ENCODE measurements at places on chromosomes 11 and 22.

GRCh38 chr11:30411383-30411782 lies 88.5 kb downstream of the ARL14EP start:
- no peak for DNase-seq

DNA sequence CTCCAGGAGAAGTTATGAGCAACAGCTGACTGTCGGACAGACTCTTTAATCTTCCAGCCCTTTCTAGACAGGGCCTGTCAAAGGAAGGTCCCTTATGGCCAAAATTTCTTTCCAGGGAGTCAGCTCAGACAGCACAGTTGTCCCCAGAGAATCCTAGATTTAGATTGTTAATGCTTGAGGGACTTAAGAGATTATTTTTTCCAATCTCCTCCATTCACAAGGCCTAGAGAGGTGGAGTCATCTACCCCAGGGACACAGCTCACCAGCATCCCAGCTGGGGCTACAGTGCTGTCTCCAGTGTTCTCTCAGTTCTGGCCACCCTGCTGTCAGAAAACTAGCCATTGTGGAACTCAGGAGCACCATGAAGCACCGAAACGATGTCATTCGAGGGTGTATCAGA lies 7.8 kb downstream of the DSCAML1 start:
- DNase-seq: no peak

GRCh38 chr11:65402790-65403189 lies 16.4 kb downstream of the FRMD8 start:
- DNase-seq: no peak

DNA sequence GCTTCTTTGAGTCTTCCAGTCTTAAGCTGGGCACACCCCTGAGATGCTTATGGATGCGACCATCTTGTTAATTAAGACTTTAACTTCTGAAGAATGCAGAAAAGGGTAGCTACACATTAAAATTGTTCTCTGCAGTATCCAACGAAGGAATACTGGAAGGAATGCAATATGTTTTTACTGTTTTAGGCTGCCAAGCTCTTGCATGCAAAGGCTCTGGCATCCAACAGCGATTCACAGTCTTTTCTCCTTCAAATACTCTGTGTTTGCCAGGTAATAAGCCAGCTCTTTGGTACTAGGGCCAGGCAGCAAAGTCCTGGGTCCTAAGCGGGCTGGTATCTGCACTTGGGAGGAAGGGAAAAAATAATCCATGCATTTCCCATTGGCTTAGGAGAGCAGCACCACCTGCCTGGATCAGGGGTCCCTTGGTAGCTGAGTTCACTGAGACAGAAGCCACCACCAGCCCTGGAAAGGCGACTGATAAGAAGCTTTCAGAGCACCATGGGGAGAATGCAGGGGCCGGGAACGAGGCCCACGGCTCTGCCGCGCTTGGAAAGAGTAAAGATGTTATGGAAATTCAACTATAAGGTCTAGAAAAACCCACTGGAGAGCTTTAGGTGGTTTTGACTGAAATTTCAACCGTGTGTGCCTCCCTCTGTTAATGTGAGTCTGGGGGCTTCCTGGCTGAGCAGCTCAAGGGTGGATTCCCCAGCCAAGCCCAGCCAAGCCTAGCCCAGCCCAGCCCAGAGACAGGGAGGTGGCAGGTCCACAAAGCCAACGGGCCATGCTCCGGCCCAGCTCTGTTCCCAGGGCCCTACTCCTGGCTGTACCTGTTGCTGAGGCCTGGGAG lies 67.0 kb upstream of the CCND1 start:
- DNase-seq: no peak

DNA sequence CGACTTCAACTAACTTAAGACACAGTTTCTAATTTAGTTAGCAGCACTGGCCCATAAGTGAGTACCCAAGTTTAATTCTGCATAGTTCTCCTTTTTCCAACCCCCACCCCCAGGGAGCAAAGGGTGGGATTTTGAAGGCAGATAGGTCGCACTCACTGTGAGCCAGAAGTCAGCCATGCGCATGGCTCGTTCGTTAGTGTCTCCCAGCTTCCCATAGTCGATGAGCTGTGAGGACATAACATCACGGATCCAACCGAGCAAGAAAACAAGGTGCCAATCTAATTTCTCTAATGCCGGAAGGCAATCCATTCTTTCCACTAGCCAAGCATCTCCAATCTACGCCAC lies 577 bp downstream of the MRPL17 start:
- no peak for DNase-seq

GRCh38 chr22:46589871-46590271 lies 30.3 kb upstream of the GRAMD4 start:
- no peak for DNase-seq

GRCh38 chr11:109697140-109697843 lies 275.3 kb downstream of the C11orf87 start:
- DNase-seq: peak; percentile 61

- DNase-seq: peak; percentile 57
These were observed 674.1 kb downstream of the OPCML start for GRCh38 chr11:132858223-132858622.

GRCh38 chr22:36659762-36660509 lies 43.6 kb downstream of the CACNG2 start:
- no peak for DNase-seq
